ENCODE measurements at places on chromosomes 6 and 20. TPM values are rescaled to one million over a fixed set of nuclear protein-coding genes. Genes with fewer than 3 reads are reported as not detected.

The MCHR2 gene
- total RNA-seq = not detected

The IRF4 gene
- 0.21 TPM for total RNA-seq

The COL11A2 gene
- total RNA-seq = 0.38 TPM

The XPO5 gene
- 53.3 TPM for total RNA-seq

The HCK gene
- total RNA-seq = 0.34 TPM

The MARCKS gene
- 112 TPM for total RNA-seq

The ATP6V1G2 gene
- 0.67 TPM for total RNA-seq

The CTAGE9 gene
- total RNA-seq = not detected

The METTL24 gene
- total RNA-seq = 1.2 TPM

The SLC22A3 gene
- 5.8 TPM for total RNA-seq

The TRERF1 gene
- total RNA-seq = 1.4 TPM

The DYNLT2 gene
- total RNA-seq = 1.4 TPM

The TOX2 gene
- total RNA-seq = 7.3 TPM

The SPAG4 gene
- 2.6 TPM for total RNA-seq

The ENPP1 gene
- 1.2 TPM for total RNA-seq

The TSPYL1 gene
- total RNA-seq = 73.5 TPM

The KIAA1755 gene
- 2.1 TPM for total RNA-seq

The OR12D3 gene
- total RNA-seq = not detected
